Activated naive CD4-positive, alpha-beta T cell treated with anti-CD3 and anti-CD28 coated beads, Interleukin-2, amount 10 ng/mL, durations not matched to agents 7 days and 5 days (primary cell): ENCODE measurements at places on chromosomes 5 and 9.

DNA sequence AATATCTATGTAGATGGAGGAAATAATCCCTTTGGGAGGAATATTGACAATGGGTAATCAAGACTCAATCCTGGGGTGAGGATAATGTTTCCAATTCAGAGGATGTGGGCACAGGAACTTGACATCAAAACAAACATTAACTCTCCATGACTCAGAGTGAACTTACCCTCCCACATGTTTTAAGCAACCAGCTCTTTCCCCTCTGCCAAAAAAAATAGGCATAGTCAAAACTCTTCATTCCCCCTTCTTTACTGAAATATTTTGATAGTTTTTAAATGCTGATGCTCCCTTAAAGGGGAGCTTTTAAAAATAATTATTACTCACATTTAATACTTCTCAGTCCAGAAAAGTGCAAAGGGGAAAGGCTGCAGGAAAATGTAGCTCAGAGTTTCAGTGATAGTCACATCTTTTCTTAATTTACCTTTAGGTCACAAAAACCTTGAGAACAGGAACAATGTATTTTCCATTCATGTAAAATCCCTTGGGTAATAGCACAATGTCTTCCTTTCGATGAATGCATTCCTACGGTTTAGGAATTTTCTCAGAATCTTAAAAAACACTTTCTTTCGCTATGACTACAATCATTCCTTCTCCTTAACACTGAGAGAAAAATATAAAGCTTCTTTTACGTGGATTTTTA is 298.4 kb upstream of the GRAMD2B start:
- DNase-seq = no peak

DNA sequence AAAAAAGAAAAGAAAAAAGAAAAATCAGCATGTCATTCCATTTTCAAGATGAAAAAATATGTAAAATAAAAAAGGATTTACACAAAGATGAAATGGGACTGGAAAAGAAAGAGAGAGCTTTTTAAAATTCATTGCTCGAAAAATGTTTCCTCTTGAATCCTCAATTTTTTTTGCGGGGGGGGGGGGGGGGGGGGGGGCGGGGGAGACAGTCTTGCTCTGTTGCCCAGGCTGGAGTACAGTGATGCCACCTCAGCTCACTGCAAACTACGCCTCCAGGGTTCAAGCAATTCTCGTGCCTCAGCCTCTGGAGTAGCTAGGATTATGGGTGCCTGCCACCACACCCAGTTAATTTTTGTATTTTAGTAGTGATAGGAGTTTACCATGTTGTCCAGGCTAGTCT is 16.5 kb downstream of the PFDN1 start:
- DNase-seq = no peak

DNA sequence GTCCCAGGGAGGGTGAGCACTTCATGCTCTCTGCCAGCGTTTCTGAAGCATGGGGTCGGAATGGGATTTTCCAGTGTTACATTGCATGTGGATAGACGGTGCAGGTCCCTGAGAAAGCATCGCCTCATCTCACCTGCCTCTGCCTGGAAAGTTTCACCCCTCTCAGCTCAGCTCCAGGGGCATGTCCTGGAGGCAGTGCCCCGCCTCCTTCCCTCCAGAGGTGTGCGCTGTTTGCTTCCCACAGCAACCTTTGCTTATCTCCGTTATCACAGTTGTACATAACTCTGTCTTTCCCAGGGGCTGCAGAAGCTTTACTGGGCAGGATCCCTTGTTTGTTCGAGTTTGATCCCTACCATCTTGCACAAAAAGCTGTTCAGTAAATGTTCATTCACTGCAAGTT is 10.7 kb upstream of the CREBRF start:
- no peak for DNase-seq

GRCh38 chr5:59092758-59093157 is 509.9 kb downstream of the RAB3C start:
- DNase-seq = no peak

GRCh38 chr5:92807085-92807484 is 773.9 kb downstream of the NR2F1-AS1 start:
- no peak for DNase-seq
